Endothelial cell of umbilical vein (primary cell): ENCODE measurements at places on chromosomes 13 and 19. TPM values are rescaled to one million over a fixed set of nuclear protein-coding genes. Genes with fewer than 3 reads are reported as not detected.

Gene GAPDHS
- not detected in 2 replicates for total RNA-seq

Gene PGLYRP2
- total RNA-seq: 0.18 TPM in 1 of 2 replicates, not detected in the other

Gene ZNF582
- total RNA-seq: 2.2 and 2.9 TPM in 2 replicates

Gene ZNF709
- total RNA-seq: 1.4 and 1.8 TPM in 2 replicates

Gene KLK7
- total RNA-seq: not detected in 2 replicates

Gene KLK4
- not detected in 2 replicates for total RNA-seq

Gene ZNF541
- 0.13 TPM in 1 of 2 replicates, not detected in the other for total RNA-seq
